Activated CD4-positive, alpha-beta T cell treated with anti-CD3 and anti-CD28 coated beads, Interleukin-2, amount 50 U/mL, for 24 hours (primary cell): ENCODE measurements at places on chromosomes 13 and 19.

GRCh38 chr19:2289714-2290435 is 7.9 kb upstream of the PEAK3 start:
- no peak for DNase-seq

GRCh38 chr13:35818633-35819067 is 312.5 kb downstream of the DCLK1 start:
- DNase-seq: no peak

DNA sequence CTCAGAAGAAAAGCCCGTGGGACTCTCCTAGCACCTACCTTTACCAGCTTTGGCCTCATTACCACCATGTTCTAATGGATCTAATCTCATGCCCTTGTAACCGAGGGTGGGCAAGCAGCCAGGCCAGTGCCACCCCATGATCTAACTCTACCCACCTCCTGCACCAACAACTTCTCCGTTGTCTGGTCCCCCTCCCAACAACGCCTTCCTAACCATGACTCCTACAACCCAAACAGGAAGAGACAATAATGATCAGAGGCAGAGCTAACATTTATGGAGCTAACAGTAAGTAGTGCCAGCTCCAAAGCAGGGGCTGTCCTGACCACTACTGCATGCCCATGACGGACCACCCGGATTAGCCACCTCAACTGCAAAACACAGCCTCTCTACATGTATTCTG is 3.5 kb downstream of the USP12 start:
- DNase-seq: no peak

DNA sequence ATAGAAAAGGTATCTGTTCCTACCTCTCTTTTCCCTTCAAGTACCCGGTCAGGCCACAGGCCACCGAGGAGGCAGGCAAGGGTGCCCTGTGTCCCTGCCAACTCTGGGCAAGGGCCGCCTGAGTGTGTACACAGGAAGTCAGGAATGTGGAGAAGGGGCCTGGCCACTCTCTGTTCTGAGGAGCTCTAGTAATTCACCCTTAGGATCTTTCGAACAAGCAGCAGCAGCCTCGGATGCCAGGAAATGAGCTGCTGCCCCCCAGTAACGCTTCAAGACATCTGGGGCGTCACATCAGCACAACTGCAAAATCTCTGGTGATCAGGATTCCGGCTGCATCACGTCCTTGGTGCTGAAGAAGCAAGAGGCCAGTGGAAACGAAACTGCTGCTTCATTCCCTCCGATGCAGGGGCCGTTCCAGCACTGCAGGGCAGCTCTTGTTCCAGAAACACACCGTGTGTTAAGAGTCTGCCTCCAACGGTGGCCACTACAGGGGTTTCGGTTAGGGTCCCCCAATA is 2.0 kb downstream of the RAB20 start:
- DNase-seq: no peak

- DNase-seq: no peak
Measured at GRCh38 chr13:41428155-41428554, 29.2 kb upstream of the RGCC start.

- DNase-seq: no peak
Measured at GRCh38 chr13:108326309-108326708, 56.8 kb downstream of the TNFSF13B start.

- DNase-seq: no peak
Measured at GRCh38 chr13:110448677-110449076, 112.8 kb downstream of the RAB20 start.

DNA sequence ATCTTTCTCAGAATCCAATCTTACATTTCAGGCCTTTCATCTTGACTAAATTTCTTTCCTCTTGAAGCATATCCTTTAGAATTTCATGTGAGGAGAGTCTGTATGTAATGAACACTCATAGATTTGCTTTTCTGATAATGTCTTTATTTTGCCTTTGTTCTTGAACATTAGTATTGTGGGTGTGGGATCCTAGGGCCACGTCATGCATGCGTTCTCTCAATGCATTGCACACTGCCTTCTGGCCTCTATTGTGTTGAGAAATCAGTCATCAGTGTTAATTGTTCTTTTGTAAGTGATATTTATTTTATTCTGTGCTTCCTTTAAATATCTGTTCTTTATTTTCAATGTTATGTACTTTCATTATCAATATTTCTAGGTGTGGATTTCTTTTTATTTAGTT is 364.9 kb downstream of the OXGR1 start:
- no peak for DNase-seq

- DNase-seq: no peak
Measured at GRCh38 chr13:104014803-104015645, 948.8 kb upstream of the SLC10A2 start.

DNA sequence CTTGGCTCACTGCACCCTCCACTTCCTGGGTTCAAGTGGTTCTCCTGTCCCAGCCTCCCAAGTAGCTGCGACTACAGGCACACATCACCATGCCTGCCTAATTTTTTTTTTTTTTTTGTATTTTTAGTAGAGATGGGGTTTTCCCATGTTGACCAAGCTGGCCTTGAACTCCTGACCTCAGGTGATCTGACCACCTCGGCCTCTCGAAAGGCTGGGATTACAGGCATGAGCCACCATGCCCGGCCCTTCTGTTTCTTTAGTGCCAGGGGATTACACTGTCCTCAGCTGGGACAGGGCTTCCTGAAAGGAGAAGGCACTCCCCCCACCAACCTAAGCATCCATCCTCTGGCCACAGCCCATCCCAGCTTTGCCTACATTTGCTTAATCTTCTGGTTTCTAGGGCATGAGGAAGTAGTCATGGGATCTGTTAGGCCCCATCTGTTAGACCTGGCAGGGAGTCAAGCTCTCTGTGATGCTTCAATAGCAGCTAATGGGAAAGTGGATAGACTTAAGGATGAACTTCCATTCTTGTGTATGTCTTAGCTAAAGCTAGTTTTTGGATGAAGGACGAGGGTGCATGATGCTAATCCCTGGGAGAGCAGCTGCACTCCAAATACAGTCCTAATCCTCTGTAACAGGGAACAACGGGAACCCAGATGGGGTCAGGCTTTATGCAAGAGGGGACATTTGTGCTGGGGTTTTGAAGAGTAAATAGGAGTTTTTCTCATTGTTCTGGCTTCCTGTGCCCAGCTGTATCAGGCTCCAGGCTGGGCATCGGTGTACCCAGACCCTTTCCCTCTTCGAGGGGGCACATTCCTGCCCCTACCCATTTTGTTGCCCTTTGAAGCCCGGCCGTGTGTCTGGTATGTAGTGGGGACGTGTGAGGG is 2.6 kb downstream of the VAV1 start:
- DNase-seq: no peak

DNA sequence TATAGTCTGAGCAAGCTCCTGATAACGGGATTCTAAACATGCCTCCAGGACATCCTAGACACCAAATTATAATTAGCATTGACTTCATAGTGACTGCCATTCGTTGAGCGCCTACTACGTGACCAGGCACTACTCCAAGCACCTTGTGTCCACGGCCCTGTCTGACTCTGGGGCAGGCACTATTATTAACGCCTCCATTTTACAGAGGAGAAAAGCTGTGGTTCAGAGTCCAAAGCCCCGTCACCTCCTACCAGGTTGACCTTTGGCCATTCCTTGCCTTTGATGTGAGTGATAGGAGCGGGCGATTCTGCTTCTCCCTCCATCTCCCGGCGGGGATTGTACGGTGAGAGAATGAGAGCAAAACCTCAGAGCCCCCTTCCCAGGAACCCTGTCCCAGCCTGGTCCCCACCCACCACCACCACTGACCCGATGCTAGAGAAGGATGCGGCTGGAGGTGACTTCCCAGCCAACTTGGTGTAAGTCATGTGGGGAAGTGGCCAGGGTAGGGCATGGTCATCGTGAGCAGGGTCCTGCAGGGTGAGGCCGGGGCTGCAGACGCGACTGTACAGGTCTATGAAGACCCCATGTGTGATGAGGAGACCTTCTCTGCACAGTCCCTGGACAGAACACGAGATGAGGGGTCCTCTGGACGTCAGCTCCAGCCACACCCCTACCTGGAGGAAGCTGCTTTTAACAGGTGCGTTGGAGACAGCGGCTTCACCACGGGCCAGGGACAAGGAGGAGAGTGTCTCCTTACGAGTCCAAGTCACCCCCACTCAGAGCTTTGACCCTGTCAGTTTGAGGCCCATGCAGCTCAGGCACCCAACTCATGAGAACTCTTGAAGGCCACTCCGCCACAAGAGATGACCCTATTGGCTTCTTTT is at the start of gene IGSF23:
IGSF23 (plus strand) TSS at position 269 of the 884 bp plus-strand sequence; CDS start at position 352, 83 bp downstream.
- DNase-seq: no peak

GRCh38 chr19:48735031-48735615 is 5.3 kb downstream of the RASIP1 start:
- DNase-seq: no peak

- no peak for DNase-seq
Measured at GRCh38 chr13:24135674-24136300, 24.7 kb upstream of the SPATA13 start.

DNA sequence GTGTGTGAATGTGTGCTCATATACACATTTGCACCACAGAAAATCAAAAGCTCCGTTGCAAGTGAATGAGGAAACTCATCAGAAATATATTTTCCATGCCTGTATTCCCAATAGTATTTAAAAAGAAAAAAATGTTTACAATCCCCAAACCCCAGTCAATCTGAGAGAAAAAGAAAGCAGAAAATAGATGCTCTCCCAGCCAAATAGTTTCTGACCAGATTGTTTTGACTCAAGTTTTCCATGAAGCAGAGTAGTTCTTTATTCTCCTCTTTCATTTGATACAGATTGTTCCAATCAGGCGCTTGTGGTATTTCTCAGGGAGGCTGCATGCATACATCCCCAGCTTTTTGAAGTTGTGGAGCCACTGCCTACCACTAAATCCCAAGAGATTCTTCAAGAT is 110.6 kb downstream of the STARD13 start:
- DNase-seq: no peak

DNA sequence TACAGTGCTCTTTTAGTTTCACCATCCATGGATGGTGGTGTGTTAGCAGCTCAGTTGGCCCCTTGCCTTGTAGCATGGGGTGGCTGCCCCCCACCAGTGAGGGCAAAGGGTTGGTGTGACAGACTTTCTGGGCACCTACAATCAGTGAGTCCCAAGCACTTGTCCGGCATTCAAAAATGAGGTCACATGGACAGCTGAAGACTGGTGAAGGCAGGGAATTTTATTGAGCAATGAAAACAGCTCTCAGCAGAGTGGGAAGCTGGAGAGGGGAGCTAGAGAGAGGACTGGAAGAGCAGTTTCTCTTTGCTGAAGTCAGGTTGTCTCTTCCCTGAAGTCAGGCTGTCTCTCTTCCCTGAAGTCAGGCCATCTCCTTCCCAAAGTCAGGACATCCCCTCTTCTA is 1053.2 kb downstream of the SLITRK1 start:
- DNase-seq: no peak

GRCh38 chr13:96388598-96388997 is 298.7 kb downstream of the HS6ST3 start:
- DNase-seq: no peak

DNA sequence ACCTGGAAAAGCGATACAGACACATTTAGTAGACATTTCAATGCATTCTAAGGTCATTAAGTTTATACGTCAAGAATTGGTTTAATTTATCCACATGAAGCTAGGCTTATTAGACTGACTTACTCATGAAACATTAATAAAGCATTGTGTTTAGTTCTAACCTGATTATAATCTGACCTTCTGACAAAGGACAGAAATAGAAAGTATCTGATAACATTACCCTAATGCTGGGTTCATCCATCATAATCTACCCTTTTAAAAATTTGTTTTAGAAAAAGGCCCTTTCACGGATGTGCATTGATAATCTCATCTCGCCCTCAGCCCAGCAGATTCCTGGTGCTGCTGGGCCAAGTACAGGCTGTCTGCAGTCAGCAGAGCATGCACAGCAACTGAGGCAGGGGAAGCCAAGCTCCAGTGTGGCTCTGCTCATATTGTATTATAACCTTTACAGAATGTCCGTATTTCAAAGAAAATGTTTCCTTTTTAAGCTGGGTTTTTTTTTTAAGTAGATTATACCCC is 142.1 kb upstream of the MAB21L1 start:
- no peak for DNase-seq

DNA sequence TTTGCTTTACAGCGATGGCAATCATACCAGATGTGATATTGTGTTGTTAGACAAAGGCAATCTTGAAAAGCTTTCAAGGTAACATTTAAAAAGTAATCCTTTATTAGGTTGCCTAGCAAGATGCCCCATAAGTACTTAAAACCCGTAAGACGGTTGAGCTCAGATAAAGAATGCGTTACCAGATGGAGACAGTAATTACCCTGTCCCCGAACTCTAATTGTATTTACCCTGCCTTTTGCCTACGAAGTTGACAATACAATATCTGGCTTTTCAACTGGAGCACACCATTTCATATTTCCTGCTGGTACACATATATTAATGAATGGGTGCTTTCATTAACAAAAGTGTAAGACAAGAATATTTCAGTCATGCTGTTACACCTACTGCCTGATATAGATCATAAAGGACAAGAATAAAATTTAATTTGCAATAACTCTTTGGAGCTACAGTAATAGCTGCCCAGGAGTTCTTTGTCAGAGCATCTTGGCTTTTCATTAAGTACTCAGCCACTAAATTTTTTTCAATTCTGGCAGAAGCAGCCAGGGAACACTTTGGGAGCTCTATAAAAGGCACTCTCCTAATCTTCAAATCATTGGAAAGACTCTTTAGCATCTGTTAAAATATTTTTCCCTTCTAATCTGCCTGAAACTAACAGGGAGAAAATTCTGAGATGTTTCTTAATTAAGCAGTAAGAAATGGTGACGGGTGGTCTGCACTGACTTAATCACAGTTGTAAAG is 63.8 kb downstream of the DCT start:
- DNase-seq: no peak

- DNase-seq: no peak
Measured at GRCh38 chr13:40236566-40237168, 429.8 kb downstream of the FOXO1 start.

GRCh38 chr19:2187159-2187558 is 23.4 kb downstream of the DOT1L start:
- no peak for DNase-seq

DNA sequence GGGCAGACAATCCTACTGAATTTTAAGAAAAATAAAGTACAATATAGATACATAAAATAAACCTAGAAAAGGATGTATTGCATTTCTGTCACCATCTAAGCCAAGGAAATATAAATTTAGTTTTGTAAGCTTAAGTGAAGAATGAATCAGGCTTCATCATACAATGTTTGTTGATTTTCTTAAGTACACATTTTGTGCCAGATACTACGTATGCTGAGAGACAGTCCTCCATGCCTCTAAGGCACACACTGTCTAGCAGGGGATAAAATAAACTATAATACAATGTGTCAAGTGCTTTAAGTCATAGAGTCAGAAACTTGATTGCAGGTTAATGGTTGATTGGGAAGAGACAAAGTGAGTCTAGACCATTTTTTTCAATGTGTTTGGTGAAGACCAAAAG is 465.7 kb downstream of the TBC1D4 start:
- no peak for DNase-seq
